ENCODE measurements at places on chromosomes 2 and 18.

- DNase-seq = no peak
Observed at GRCh38 chr2:144825331-144826020, 305.6 kb upstream of the ZEB2 start.

GRCh38 chr18:76370201-76370600, 124.8 kb downstream of the ZNF516 start:
- no peak for DNase-seq

GRCh38 chr2:7593360-7593759, 676.1 kb downstream of the RNF144A start:
- no peak for DNase-seq

GRCh38 chr2:213084261-213084660, 67.2 kb downstream of the IKZF2 start:
- no peak for DNase-seq

- DNase-seq = no peak
Observed at GRCh38 chr2:33371304-33372090, 105.0 kb upstream of the RASGRP3 start.

DNA sequence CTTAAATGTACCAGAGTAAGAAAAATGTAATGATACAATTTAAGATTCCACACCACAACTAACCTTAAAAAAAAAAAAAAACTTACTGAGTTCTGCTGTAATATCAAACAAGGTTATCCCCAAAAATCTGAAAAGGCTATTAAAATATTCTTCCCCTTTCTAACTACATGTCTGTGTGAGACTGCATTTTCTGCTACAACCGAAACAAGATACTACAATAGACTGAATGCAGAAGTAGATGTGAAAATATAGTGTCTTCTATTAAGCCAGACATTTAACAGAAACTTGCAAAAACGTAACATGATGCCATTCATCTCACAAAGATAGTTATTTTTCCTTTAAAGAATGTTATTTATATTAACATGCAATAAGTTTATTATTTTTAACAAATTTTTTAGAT, 16.2 kb downstream of the SS18 start:
- no peak for DNase-seq

DNA sequence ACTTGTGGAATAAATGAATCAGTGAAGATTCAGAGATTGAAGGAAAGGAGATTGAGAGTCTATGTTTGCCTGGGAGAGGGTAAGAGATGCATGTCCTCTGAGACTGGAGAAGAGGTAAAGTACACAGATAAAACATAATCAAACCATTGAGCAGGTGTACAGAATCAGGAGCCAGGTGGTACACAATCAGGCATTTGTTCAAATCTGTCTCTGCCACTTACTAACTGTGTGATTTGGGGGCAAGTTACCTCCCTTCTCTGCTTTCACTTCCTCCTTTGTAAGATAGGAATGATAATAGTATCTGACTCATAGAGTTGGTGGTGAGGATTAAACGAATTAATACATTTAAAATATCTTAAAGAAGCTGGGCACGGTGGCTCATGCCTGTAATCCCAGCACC, 94.0 kb downstream of the CDK15 start:
- DNase-seq = peak; percentile 27

DNA sequence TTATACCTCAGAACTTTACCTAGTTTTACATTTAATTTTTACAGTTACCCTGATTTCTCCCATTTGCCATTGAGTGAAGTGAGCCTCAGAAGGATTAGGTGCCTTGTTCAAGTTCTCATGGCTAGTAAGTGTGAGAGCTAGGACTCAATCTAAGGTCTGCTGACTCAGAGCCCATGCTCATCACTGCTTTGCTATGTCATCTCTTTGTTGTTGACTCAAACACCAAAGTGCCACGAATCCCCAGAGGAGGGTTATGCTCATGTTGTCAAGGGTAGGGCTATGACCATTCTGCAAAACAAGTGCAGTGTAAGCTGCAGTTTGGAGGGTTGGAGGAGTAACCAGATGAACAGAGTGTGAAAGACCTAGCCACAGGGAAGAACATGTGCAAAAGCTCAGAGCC, 185.4 kb upstream of the SKOR2 start:
- DNase-seq = no peak

DNA sequence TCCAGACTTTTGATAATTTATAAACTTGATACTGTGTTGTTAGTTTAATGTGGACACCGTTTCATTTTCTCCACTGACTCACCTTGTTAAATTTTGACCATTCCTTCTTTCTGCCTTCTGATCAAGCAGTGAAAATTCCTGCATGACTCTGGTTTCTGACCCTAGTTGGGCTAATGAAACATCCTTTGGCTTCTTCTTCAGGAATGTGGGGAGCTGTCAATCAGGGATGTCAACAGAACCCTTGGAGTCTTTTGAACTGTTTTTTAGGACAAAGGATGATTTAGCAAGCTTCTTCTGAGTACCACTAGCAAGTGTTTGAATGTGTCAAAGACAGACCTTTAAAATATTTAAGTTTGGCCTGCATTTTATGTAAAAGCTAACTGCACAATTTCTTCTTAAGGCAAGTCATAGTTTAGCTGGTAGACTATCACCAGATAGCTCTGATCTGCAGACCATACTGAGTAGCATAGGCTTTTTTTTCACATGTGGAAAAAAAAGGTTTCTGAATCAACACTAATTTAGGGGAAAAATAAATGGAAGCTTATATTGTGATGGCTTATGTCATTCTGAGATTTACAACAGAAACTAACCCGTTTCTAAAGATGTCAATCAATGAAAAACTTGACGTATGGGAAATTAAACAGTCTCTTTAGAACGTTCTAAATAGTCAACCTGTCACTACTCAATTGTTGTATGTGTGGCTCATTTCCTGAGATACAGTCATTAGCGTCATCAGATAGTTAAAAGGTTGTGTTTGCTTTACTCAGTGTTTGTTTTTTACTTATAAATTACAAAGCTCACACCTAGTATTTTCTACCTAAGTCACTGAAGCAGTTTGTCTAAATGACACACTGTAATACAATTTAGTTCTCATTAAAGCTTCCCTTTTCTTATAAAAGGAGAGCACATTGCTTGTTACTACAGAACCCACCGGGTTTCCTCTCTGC, 311.4 kb downstream of the PTPRM start:
- no peak for DNase-seq

GRCh38 chr2:109466674-109467575, 146.8 kb downstream of the SEPTIN10 start:
- DNase-seq = no peak

DNA sequence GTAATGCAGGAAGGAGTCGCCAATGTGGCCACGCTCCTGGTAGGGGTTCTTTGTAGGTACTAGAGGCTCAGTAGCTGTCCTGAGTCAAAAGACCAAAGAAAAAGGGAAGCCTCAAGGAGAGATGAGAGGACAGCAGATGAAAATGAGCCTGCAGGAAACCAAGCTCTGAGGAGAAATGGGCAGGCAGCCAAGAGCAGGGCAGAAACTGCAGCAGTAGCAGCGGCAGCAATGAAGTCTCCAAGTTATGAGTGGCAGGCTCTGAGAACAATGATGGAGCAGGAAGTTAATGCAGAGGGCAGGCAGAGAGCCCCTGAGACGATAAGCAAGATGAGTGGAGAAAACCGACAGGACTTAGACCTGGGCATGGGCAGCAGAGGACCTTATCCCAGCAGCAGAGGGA, 48.2 kb upstream of the TMEM200C start:
- no peak for DNase-seq

- no peak for DNase-seq
Observed at GRCh38 chr2:134175834-134176233, 78.0 kb upstream of the MGAT5 start.

GRCh38 chr2:109058191-109058632, 69.2 kb upstream of the EDAR start:
- DNase-seq = no peak

DNA sequence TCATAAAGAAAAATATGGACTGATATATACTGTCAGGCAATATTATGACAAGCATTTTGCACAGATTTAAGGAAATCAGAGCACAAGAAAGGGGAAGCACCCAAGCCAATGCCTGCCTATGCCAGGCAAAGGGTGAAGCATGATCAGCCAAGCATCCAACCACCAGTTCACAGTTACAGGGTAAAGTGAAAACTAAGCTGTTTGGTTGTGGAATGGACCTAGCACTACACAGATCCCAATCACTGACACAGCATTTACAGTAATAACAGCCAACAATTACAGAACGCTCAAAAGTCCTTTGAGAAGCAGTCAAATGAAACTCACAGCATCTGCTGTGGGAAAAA, 90.3 kb downstream of the SP3 start:
- peak; percentile 80 for DNase-seq

- no peak for DNase-seq
Observed at GRCh38 chr18:11078491-11078890, 70.9 kb downstream of the PIEZO2 start.

- no peak for DNase-seq
Observed at GRCh38 chr2:10884574-10884975, 27.2 kb upstream of the KCNF1 start.

- no peak for DNase-seq
Observed at GRCh38 chr2:68918497-68918896, 34.2 kb downstream of the GKN2 start.

- no peak for DNase-seq
Observed at GRCh38 chr2:40797120-40797519, 345.2 kb upstream of the SLC8A1 start.

DNA sequence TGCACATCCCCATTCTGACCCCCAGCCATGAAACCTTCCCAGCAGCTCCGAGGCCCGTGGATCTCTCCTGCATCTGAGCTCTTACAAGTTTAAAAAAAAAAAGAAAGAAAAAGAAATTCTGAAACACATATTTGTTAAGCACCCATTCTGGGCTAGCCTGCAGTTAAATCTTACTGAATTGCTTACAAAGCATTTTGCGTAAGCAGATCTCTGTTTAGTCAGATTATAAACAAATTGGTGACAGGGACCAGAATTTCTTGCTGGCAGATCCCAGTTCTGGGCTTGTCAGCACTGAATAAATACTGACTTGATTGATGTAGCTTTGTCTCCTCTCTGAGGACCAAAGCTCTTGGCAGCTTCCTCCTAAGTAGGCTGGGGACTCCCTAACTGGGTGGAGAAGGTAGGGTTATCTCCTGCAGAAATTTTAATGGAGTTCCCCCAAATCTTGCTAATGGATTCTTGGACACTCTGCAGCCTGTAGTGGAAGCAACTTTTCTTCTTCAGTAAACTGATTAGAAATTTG, 160.9 kb downstream of the MIB1 start:
- no peak for DNase-seq

DNA sequence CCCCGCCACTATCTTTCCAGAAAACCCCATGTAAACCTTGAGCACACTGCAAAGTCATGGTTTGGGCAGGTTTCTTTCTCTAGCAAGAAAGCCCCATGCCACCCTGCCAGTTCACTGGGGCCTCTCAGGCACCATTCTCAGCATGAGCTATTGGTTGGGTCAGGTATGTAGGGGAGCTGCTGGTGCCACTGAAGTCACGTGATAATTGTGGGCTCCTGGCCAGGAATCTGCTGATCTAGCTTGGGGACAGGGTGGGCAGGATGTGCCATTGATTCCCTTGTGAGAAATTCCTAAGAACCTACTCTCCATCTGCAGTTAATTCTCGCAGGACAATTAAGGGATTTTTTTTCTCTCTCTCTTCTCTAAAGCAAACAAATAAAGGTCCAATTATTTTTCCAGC, 26.5 kb upstream of the HNMT start:
- no peak for DNase-seq

DNA sequence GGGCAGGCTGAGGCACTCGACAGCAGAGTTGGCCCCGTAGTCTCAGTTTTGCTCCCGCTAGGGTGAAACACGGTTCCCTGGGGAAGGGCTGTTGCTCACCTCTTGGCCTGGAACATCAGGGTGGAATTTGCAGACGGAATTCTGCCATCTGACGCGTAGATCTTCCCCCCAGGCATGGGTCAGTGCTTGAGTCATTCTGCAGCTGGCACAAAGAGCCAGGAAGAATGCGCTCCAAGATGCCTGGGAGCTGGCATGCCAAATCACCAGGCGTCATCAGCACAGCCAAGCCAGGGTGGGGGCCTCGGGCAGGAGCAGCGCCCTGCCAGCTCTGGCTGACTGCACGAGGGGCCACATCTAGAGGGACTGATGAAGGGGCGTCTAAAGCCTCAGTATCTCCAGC, 42.7 kb downstream of the ODC1 start:
- DNase-seq = no peak

DNA sequence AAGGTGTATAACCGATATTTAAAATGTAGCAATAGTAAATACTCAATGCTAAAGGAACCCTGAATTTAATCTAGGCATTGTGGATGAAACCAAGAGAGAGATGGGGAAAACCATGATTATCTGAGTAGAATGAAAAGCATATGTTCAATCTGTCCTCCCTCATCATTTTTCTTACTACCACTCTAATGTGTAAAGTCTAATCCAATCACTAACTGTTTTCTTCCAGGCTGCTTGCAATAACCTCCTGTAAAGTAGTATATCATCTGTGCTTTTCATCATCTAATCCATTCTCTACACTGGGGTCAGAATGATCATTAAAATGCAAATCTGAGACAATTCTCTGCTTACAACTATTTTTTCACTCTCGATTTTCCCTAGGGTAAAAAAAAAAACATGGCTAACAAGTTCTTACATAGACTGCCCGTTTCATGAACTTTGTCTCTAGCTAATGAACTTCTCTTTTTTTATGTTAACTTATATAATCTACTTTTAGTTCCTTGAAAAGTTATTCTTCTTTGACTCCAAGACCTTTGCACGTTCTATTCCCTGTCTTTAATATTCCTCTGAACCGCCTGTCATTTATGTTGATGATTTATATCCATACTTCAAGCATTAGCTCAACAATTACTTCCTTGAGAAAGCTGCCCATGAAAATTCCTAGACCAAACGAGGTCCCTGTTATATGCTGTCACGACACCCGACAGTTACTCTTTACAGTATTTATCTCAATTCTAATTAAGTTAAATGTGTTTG, 94.7 kb upstream of the SLC8A1 start:
- DNase-seq = no peak

DNA sequence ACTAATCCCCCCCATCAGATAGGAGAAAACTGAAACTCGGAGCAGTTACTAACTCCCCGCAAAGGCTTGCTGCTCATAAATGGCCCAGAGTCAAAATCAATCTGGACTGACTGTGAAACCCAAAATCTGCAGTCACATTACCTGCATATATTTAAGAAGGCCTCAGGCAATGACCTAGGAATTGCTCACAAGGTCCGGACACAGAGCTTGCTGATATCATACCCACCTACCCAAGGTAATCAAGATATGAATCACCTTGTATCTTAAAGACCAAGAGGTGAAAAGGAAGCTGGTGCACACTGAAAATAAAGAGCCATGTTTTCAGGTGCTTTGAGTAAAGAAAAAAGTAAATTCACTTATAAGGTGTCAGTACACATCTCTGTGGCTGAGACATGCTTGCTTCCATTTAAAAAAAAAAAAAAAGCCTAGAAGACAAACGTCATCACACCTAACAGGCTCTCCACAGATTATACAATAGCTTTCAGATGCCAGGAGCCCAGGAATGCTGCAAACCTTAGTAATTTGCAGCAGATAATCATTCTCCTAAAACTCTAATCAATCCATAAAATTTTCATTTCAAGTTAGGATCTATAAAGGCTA, 195.4 kb downstream of the ZEB2 start:
- peak; percentile 39 for DNase-seq

GRCh38 chr18:24954341-24954740, 397.6 kb downstream of the ZNF521 start:
- DNase-seq = no peak

GRCh38 chr2:133844214-133844892, 276.1 kb upstream of the NCKAP5 start:
- peak; percentile 56 for DNase-seq
